ENCODE measurements at places on chromosomes 13 and 19.

DNA sequence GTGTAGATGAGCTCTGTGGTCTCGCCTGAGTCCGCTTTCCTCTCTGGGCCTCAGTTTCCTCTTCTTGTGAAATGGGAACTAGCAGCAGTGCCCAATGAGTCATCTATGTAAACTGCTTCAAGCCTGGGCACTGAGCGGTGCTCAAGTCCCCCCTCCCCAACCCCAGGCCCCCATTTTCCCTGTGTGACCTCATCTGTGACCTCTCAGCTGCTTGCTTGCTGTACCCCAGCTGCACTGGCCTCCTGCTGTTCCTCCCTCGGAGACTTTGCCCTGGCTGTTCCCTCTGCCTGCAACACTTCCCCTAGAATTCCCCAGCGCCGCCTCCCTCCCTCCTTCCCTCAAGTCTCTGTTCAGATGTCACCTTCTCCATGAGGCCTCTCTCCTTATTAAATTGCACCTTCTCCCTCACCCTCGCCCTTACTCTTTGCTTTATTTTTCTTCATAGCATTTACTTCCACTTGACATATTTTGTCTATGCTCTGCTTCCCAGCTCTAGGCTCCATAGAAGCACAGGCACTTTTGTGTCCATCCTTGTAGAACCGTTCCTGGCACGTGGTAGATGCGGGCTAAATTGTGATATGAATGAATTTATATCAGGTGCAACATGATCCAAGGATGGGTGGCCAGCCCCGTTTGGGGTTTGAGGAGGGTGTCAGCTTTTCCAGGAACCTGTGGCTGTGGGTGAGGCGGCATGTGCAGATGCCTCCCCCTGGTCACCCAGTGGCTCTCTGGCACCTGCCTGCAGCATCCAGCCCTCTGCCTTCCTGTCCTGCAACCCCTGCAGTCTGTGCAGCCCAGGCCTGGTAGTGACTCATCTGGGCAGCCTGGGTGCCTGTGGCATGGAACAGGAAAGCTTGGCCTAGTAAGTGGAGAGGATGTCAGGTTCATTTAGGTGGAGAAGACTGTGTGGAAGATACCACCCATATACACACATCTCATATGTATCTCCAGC lies 26.3 kb downstream of the SIPA1L3 start:
- DNase-seq: no peak

DNA sequence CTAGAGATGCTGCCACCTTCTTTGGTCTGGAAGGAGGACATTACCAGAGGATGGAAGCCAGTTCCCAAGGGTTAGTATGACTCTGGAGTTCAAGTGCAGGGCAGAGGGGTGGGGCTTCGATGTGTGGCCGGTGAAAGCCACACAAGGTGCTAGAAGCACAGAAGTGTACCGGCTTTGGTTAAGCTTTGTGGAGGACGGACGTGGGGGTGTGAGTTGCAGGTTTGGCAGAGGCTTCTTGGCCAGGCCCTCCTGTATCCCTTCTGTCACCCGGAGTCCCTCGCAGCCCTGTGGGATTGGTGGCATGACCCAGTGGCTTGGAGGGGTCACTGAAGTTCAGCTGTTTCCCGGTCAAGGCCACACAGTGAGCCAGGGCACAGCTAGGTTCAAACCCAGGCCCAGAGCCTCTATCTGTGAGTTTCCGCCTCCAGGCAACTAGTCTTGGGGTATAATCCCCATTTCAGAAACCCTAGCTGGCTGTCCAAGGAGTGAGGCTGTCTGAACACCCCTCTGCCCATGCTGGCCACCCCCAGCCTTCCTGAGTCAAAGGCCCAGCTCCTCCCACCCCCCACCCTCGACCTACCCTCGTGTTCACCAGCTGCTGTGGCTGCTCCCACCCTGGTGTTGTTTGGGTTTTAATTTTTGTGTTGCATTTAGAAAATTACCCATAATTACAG lies 4.6 kb upstream of the SSBP4 start:
- no peak for DNase-seq

- no peak for DNase-seq
Observed at GRCh38 chr13:110445183-110445582, 116.3 kb downstream of the RAB20 start.

- DNase-seq: peak; percentile 54
Observed at GRCh38 chr13:102555914-102556553, 40.8 kb upstream of the TPP2 start.

DNA sequence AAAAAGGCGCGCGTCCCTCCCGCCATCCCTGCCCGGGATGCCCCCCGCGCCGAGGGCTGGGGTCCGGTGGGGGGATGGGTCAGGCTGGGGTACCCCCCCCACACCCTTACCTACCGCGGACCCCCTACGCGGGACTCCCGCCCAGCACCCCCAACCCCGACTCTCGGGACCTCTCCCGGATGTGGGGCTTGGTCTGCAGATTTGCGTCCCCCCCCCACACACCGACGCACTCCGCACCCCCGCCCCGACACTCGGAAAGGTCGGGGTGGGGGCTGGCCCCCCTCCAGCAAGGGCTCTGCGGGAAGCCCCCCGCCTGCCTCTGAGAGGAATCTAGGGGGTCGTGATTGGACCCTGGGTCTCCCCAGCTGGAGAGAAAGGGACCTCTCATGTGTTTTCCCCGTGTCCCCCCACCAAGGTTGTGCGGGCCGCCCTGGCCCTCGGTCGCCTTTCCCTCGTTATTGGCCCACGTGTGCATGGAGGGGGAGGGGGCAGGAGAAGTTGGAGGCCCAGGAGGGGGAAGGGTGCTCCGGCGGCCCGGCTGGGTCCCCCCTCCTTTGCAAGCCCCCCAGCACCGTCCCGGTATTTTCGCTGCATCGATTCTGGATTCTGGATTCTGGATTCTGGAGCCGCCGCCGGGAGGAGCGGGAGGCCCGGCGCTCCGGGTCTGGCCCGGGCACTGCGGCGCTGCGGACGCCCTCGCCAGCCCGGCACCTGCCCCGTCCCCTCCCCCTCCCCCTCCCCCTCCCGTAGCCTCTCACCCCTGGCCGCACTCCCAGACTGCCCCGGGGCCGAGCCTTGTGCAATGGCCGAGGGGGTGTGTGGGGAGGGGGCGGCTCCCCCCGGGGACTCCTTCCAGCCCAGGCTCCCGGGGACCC lies 607 bp downstream of the NFIC start:
- peak; percentile 40 for DNase-seq

GRCh38 chr13:95679722-95680121 lies 2.8 kb downstream of the DNAJC3 start:
- DNase-seq: no peak

- no peak for DNase-seq
Observed at GRCh38 chr19:6062961-6063575, 47.2 kb downstream of the RFX2 start.

- no peak for DNase-seq
Observed at GRCh38 chr13:52736891-52737290, 2.7 kb downstream of the CNMD start.

DNA sequence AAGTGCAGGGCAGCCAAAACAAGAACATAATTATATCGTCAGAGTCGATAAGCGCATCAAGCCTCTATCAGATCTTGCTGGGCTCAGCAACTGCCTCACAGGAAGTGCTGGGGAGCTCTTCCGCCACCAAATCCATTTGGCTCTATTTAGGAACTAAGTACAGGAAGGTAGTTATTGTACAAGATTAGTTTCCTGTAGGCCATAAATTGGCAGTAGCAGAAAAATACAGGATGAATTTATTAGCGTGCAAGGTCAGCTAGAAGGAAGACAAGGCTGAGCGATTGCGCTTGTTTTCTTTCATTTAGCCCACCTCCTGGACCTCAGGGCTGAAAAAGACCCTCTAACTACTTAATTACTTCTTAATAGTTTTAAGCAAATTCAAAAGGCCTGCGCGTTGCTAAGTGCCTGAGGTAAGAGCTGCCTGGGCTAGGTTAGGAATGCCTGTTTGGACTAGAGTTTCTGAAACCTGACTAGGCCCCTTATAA lies 118.5 kb downstream of the IRS2 start:
- no peak for DNase-seq

- DNase-seq: no peak
Observed at GRCh38 chr13:66424422-66424821, 805.7 kb downstream of the PCDH9 start.

DNA sequence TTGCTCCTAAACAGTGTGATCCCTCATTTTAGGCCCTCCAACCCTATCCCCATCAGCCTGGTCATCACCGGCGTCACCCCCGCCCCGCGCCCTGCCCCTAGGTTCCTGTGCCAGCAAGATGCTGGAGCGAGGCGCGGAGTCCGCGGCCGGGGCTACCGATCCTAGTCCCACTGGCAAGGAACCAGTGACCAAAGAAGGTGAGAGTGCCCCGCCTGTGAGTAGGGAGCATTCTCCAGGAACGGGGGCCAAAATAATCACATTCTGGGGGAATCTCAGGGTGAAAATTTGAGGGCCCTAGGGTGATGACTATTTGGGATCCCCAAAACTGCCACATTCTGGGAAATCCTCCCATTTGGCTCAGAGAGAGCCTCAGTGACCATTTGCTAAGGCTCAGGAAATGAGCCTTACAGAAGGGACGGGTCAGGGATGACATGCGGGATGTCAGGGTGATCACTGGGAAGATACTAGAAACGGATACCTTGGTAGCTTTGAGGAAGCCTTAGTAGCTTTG lies 1.4 kb downstream of the ZNF575 start:
- no peak for DNase-seq

DNA sequence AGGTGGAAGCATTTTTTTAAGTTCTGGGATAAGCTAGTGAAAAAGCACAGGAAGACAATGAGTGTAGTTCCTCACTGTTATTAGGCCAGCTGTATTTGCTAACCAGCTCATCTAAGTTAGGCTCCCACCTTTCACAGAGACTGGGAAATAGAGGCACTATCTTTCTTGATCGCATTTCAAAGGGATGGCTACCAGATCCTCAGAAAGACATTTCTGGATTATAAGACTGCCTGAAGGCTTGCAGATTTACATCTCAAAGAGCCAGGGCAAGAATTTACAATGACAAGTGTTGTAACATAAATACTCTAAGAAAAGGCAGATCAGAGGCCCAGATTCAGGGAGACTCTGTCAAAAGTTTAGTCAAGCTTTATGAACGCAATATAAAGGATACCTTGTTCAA lies 1005.5 kb downstream of the PCDH9 start:
- no peak for DNase-seq
